HT-29 (cell line): ENCODE measurements at places on chromosomes 3 and 15. TPM values are rescaled to one million over a fixed set of nuclear protein-coding genes. Genes with fewer than 3 reads are reported as not detected.

The EPHB3 gene
- total RNA-seq: 29.4 and 30.5 TPM in 2 replicates

The KLHL6 gene
- total RNA-seq: not detected in 2 replicates

The ACAN gene
- not detected in 2 replicates for total RNA-seq

The FAM131A gene
- total RNA-seq: 21.4 and 26.6 TPM in 2 replicates

The HRG gene
- not detected in 2 replicates for total RNA-seq

The FSIP1 gene
- 0.48 and 2.1 TPM in 2 replicates for total RNA-seq

The CHRNA5 gene
- total RNA-seq: 14.3 and 14.9 TPM in 2 replicates

The EEFSEC gene
- total RNA-seq: 16.8 and 22.0 TPM in 2 replicates

The MBD4 gene
- total RNA-seq: 19.9 and 21.1 TPM in 2 replicates

The SAMMSON gene
- total RNA-seq: not detected in 2 replicates

The GNAT1 gene
- 0.18 TPM in 1 of 2 replicates, not detected in the other for total RNA-seq

The IGSF10 gene
- total RNA-seq: 0.70 and 2.2 TPM in 2 replicates

The ACKR4 gene
- total RNA-seq: 0.37 and 0.43 TPM in 2 replicates

The MAGI1 gene
- total RNA-seq: 15.6 and 26.2 TPM in 2 replicates

The MYO5C gene
- 15.9 and 23.4 TPM in 2 replicates for total RNA-seq

The FSTL1 gene
- 0.08 TPM in 1 of 2 replicates, not detected in the other for total RNA-seq

The CACNA2D3 gene
- not detected in 2 replicates for total RNA-seq

The LRRIQ4 gene
- total RNA-seq: not detected in 2 replicates

The ZNF80 gene
- total RNA-seq: not detected in 2 replicates
